ENCODE measurements at places on chromosomes 4 and X.

DNA sequence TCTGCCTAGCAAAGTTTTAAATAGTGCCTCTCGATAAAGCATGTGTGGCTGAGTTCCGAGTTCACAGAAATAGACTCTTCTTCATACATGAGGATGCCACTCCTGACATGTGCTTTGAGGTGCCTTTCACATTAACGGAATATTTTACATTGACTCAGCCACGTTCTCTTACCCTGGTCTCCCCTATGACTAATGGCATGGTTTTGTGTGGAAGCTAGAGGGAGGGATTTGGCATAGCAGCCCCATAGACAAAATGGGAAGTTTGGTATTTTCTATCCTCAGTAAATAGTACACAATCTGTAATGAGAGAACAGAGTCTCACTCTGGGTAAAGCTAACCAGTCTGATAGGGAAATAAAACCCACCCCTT, 68.9 kb downstream of the PCDH19 start:
- DNase-seq: no peak

DNA sequence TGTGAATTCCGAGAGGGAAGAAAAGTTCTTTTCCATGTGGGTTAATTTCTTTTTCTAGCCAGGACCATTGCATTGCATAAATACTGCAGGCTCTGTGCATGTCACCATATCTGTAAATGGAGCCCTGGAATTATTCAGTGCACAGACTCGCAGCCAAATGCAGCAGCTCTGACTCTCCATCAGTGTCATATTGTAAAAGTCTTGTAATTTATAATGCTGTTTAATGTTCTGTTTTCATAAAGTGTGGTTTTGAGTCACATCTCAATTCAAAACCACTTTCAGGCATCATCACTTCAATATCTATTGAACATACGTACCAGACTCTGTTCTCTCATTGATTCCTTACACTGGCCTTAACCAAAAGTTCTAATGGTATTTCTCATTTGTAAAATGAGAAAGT, 193.9 kb upstream of the RPL34 start:
- no peak for DNase-seq

DNA sequence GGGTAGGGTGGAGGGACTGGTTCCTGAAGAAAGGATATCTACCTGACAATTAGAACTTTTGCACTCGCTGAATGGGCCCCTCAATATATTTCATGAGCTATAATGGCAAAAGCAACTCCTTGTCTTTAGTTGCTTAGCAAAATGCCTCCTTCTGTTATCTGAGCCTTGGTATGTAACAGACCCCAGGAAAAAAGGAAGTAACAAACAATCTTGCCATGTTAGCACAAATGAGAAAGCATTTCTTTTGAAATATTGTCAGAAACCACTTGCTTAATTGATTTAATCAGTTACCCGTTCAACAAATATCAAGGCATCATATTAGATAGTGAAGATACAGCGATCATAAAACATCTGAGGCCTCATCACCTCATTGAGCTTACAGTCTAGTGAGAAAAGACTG, 74.6 kb upstream of the MAGEA10 start:
- DNase-seq: no peak

GRCh38 chr4:124768596-124769365, 56.2 kb upstream of the ANKRD50 start:
- no peak for DNase-seq

DNA sequence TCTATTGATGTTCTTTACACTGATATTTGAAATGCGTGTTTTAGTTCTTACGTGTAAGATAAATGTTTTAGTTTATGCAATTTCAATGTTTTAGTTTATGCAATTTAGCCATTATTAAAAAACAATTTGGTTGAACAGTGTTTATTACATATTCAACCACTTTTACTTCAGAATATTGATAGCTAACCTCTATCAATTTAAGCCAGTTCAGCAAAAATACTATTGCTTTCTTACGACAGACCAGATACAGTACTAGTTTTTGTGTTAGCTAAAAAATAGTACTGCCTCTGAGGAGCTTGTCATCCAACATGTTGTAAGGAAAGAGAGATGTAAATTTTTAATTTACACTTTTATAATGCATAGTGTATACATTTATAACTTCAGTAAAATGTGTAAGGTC, 361.7 kb upstream of the FAT1 start:
- DNase-seq: no peak

- peak; percentile 7 for DNase-seq
Observed at GRCh38 chrX:40154853-40155588, 57.3 kb upstream of the BCOR start.

DNA sequence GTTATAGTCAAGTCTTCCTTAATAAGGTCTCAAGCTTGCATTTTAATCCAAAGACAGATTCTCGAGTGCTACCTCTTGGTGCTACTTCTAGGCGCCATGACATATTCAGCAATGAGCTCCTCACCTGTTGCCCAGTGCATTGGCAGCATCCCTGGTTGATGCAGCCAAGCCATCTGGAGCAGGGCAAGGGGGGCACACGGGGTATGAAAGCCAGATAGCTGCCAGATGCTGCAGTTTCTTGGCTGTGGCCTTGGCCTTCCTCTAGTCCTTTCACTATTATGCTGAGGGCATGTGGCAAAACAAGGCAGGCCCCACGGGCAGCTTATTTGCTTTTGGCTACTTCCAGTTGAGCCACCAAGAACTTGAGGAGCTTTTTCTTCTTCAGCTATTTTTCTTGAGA, 168.6 kb upstream of the PGRMC2 start:
- DNase-seq: no peak

- no peak for DNase-seq
Observed at GRCh38 chr4:155667568-155668511, 1.2 kb downstream of the GUCY1A1 start.

DNA sequence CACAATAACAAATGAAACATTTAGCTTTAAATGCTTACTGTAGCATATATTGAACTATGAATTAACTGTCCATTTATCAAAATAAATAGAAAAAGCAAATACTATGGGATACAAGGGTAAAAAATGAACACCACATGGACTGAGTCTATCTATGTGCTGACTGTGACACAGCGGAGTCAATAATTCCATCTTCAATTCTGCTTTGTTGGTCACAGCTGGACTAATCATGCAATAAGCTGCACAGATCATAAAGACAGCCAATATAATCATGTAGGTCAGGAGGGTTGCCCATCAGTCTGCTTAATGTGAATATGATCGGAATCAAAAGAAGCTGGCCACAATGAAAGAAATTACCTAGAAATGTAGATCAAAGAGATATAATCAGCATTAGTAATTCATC, 95.7 kb upstream of the FAM47A start:
- no peak for DNase-seq

DNA sequence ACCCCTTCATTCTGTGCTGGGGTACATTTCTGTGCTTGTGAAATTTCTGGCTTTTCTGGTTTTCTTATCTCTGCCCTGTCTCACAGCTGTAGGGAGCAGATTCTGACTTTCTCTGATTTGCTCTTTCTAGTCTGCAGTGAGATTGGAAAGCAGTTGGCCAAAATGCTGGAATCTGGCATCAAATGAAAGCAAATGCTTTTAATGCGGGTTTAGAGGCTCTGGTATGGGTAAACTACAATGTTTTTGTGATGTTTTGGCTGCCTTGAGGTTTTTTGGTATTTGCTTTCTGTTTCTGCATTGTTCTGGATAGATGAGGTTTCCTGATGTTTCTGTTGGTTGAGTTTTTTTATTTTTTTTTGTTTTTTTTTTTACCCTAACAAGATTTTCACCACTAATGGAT, 23.8 kb downstream of the SMIM20 start:
- no peak for DNase-seq

DNA sequence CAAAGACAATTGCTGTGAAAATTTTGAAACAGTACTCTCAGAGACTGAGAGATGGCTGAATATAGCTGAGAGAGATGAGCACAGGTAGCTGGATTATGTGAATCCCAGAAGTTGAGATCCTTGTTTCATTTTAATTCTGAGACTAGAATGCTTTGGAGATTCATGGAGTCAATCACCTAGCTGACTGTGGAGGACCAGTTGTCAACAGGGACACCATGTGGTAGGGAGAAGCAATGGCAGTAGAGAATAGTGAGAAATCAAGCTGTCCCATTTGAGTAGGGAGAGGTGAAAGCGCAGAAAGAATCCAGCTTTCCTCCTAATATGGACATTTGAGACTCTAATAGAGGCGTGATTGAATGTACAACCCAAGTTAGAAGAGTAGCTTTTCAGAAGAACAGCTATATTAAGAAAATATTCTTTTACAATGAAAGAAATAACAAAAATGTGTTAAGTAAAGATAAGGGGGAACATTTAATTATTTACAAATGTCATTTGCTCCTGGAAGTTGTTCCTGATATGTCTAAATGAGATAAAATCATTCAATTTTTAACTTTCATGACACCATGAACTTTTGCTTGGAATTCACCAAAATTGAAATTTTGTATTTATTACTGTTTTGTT, 30.3 kb upstream of the GLRB start:
- no peak for DNase-seq

DNA sequence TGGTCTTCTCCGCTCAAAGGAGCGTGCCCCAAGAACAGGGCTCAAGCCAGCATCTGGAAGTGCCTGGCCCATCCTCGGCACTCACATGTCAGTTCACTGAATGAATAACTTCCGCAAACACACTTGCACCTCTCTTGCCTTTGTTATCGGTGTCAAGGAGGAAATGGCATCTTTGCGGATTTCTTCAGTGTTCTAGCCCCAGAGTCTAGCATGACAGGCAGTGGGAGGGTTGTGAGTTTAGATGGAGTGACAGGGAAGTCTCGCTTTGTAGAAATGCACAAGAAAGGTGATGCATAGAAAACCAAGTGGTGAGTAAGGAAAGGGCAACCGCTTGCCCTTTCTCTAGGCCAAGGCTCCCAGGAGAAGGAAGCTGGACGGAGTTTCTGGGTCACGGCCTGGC, 17.6 kb upstream of the MECP2 start:
- no peak for DNase-seq
